ENCODE measurements at places on chromosomes 6 and 20.
A peak's percentile ranks its signal among the peaks of the same experiment; 100 is the strongest.

DNA sequence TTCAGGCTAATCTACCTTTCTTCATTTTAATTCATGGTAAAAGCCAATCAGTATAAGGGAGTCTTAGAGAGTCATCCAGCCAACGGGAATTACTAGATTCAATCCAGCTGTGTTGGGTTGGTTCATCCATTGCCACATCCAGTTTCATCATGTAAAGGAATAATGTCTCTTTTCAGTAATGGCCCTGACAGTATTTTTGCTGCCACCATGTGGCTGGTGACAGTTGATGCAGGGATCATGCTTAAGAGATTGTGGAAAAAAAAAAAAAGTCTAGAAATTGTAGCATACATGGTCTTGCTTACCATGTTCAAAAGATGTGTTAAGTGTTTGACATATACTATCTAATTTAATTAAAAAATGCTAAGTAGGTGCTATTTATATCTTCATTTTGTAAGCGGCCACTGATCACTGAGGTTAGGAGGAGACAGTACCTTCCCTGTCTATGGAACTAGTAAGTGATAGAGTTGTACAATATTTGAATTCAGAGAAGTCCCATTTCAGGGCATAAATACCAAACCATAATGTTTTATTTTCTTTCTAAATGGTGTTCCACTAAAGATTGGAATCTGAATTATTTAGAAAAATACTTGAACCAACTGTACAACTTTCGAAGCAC is 135.9 kb downstream of the KHDRBS2 start:
- DNase-seq = no peak

GRCh38 chr6:86791476-86791875 is 145.9 kb upstream of the HTR1E start:
- DNase-seq = no peak

DNA sequence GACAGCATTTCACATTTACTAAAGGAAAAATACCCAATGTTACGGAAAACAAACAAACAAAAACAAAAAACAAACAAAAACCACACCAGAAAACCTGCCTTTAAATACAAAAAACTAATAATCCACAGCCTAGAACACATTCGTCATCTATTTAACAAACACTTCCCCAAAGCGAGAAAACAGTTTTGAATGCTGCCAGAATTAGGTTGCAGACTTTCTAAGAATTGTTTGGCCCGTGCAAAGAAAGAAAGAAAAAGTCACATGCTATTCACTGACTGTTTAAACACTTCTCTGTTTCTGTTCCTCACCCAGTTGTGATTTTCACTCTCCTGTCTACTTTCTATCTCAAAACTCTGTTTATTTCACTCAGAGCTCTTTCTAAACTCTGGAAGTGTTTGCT is 52.5 kb downstream of the BCAS1 start:
- no peak for DNase-seq

DNA sequence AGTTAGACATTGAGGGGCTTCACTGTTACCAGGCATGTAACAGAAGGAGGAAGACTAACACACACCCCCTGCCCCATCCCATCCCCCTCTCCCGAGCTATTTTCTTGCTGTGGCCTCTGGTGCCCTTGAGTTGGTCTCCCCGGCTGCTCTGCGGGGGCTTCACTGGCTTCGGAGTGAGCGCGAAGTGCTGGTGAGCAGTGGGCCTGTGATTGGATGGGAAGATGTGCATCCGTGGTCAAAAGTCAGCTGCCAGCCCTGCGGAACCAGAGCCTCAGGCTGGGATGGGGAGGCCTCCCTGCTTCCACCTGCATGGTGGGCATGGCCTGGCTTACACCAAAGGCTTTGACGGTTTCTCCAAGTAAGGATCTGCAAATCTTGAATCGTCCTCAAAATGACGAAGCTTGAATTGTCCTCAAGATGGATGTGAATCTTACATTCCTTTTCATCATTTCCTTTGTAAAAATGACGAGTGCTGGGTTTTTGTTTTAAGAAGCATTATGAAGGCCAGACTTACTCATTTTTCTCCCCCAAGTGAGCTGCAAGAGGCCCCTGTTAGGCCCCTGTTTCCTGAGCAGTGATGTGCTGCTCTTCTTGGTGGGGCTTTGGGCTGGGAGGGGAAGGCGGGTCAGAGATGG is 23.7 kb downstream of the SPATA2 start:
- DNase-seq = peak; percentile 5

DNA sequence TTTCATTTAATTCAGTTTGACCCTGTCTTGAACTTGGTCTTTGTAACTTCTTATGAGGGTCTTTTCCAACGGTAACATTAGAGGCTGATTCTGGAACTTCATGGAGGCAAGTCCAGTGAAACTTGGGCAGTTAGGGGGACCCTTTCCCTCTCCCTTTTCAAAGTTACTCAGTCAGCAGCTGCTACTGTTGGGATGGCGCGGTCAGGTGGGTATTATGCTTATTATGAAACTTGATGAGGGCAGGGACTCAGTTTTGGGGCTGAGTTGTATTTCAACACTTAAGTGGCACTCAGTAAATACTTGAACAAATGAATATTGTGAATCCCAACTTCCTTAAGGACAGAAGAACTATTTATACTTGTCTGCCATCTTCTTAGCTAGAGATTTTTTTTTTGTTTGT is 20.8 kb downstream of the TOP1 start:
- no peak for DNase-seq

GRCh38 chr6:116165596-116165995 is 39.7 kb upstream of the COL10A1 start:
- DNase-seq = no peak

DNA sequence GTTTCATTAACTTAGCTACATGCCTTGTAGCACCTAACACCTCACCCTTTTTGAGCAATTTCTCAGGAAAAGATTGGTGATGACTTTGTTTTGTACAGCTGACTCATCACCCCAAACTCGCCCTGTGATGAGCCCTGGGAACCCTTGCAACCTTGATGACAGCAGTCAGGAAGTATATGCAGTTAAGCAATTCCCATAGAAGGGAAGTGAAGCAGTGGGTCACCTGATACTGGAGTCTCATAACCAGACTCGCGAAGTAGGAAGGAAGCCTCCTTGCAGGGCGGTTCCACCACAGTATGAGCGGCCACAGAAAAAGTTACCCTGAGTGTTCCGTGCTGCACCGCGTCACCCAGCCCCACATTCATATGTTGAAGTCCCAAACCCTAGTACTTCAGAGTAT is 82.0 kb upstream of the EDN1 start:
- no peak for DNase-seq

GRCh38 chr6:116133453-116133852 is 7.5 kb upstream of the COL10A1 start:
- DNase-seq = no peak

DNA sequence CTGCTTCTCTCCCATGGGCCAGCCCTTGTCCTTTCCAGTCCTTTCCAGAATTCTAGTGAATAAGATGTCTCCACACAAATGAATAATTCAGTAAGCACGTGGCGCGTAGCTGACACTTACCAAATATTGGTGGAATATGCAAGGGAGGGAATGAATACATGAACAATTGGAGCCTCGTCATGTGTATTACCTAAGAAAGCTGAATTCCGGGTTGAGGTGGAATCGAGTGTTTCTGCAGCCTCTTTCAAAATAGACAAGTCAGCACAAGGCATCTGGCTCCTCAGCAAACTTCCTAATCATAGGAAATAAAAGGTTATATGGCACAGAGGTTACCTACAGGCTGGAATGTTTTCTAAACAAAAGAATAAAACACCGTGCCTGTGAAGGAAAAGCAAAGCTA is 47.0 kb upstream of the NT5E start:
- DNase-seq = no peak

DNA sequence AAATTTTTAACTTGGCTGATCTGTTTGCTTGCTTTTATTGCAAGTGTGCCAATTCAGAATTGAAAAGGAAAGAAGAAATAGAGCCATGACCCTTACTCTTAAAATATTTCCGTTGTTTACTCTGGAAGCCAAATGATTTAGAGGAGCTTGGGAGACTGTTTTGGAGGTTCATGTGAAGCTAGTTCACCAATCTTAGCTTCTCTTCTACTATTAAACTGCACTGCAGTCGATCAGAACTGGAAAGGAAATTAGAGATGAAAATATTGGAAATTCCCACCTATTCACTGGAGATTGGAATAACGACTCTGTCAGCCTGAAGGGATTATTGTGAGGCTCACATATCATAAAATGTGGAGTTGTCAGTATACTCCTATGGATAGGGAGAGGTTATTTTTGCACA is 81.8 kb downstream of the MLIP start:
- DNase-seq = no peak

GRCh38 chr20:18057101-18057993 is at the start of gene OVOL2:
Gene OVOL2, minus strand, starts transcription at chr20:18057916. Its CDS starts 282 bp downstream, at chr20:18057634.
- no peak for DNase-seq

DNA sequence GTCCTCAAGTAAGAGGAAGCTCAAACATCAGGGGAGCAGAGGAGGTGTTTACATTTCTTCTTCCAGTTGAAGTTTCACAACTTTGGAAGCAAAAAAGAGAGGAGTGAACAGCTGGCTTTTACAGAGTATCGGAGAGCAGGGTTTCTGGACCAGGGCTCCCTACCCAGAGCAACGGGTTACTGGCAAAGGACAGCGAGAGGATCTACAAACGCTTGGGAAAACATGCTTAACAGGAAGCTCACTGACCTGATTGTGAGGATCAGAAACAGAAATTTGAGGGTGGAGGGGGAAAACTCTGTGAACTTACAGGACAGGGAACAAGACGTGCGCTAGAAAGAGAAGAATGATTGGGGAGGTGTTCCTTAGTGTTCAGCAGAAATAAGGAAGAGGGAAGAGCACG is 85.7 kb upstream of the TAB2 start:
- DNase-seq = no peak

GRCh38 chr6:30696432-30696831 is 5.6 kb upstream of the NRM start:
- DNase-seq = no peak

DNA sequence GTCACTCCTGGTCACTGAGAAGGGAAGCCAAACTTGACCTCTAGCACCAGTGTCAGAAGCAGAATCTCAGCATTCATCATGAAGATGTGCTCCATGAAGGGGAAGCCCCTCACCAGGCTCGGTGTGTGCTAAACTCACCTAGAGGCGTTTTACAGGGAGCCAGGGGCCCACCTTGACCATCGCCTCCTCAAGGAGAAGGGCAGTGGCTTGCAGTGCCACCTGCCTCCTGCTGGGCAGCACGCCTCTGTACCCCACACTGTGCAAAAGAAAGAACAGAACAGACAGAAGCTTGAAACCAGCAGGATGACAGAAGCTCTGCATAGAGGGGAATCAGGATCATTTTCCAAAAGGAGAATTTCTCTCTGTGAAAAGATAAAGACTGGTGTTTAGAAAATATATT is 39.7 kb downstream of the NOX3 start:
- DNase-seq = no peak

DNA sequence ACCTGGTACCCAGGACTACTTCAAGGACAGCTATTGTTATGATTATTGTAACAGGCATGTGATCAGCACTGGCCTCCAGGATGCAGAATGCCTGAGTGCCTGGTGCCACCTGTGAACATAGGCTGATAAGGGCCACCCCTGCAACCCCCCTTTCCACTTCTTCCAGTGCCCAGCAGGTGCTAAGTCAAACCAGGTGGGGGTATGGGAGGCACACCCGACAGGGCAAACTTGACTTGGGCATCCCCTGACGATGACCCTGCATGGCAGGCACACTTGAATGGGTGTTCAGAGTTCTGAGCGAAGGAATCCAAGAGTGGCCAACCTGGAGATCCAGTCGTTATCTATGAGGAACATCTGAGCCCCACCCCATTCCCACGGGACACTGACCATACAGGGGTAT is 3.4 kb downstream of the ADA start:
- DNase-seq = no peak

- DNase-seq = no peak
Measured at GRCh38 chr20:6863355-6863754, 95.9 kb downstream of the BMP2 start.

DNA sequence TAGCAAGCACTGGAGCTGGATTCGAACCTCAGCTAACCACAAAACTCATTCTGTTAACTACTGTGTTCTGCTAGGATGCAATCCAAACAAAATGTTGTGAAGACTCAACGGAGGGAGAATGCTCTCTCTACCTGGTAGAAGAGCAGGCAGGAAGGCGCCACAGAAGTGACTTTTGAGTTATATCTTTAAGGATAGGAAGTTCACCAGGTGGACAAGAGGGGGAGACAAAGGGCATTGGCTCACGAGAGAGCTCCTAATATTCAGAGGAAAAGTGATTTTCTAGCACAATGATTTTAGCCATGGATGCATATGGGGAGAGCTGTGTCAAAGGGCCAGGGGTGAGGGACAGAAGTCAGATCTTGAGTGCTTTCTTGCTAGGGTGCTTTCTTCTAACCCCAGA is 108.4 kb upstream of the MAFB start:
- peak; percentile 0 for DNase-seq

DNA sequence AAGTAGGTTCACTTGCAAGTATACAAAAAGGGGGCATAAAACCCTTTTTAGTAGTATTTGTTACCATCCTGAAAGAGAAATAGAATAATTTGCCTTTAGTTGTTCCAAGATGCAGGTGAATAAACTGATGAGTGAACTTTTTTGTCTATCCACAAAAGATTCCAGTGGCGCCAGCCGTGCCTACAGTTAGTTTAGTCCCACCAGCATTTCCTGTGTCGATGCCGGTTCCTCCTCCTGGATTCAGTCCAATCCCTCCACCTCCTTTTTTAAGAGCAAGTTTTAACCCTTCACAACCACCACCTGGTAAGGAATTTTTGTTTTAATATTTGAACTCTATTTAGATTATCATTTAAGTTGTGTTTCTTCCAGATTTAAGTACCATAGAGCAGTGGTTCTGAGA is 90.9 kb downstream of the SCAF8 start:
- no peak for DNase-seq

DNA sequence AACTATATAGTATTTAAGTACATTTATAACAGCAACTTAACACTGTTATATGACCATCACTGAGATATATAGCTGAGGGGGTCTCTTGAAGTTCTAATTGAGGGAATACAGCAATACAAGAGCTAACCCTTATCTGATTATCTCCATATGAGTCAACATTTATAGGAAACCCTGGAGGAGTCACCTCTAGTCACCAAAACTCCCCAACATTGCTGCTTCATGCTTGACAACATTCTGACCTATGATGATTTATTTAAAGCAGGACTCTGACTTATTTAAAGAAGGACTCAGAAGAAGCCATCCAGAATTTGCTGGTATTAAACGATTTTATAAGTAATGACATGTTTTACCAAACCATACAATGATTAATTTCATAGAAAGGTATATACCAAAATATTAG is 182.6 kb upstream of the NOX3 start:
- no peak for DNase-seq

DNA sequence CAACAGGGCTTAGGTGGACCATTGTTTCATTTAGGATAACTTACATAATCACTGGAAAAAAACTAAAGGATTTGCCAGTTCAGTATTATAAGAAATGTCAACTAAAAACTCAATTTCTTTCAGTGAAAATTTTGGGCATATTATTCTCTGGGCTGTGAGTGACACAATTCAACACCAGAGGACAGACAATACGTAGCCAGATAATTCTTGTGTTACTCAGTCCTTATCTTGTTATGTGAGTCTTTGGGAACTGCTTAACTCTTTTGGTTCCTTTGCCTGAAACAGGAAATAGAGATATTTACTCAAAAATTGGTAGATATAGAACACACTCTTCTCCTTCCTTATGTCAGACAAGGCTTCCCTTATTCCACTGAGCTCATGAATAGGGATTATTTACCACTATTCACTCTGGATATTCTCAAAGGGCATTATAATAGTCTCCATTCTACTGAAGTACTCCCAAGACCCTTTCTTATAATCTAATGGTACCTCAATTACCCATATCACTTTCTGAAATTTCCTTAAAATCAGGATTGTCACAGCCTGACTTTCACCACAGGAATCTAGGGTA is 4.9 kb upstream of the BEND6 start:
- DNase-seq = no peak
